ENCODE measurements at places on chromosomes 1 and 21. TPM values are rescaled to one million over a fixed set of nuclear protein-coding genes. Genes with fewer than 3 reads are reported as not detected.

DNA sequence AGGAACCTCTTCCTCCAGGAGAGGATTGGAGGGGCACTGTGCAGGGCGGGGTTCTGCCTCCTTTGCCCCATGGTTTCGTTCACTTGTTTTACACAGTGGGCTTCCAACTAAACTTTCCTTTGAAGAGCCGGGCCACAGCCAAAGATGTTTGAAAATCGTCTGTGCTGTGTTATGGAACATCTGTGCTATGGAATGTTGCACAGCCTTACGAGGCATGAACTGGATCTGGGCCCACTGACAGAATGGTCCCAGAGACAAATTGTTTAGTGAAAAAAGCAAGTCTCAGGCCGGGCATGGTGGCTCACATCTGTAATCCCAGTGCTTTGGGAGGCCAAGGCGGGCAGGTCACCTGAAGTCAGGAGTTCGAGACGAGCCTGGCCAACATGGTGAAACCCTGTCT is 12.6 kb upstream of the MEF2D start:
- no peaks in the 10 kb centered on the region for H3K4me1 ChIP-seq
- no peak overlapping the region for H3K4me3 ChIP-seq
- no peaks in the 10 kb centered on the region for H3K36me3 ChIP-seq
- no peaks in the 10 kb centered on the region for H3K27me3 ChIP-seq
- H3K27ac ChIP-seq, result no peak overlapping the region

DNA sequence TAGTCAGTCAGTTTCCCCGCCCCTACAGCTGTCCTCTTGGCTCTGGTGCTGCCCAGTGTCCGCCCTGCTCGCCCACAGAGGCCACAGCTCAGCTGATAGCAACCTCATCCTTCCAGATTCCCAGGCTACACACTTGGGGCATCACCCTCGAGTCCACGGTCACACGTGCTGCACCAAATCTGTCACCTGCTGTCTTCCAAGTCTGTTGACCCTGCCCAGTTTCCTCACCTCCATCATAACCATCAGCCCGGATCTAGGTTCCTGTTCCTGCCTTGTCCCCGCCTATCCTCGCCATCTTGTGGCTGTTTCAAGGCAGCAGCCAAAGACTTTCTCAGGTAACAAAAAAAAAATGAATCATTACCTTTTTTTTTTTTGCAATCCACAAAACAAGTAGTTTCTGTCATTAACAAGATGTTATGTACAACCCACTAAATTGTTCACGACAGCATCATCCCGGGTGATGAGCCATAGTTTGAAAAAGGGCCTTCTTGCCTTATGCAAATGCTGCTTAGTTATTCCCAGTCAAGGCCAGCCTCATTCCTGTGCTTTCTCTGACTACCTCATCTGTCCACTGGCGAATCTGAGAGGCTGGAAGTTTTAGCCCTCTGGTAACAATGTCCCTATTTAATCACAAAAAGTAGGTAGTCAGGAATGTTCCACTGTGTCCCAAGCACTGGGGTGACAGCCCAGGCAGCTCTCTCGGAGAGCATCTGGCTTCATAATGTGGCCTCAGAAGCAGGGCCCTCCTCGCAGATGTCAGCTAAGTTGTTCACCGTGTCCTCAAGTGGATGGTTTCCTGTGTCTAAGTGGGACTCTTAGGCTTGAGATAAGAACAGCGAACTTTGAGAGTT is 4.9 kb upstream of the MIIP start:
- no peak overlapping the region for H3K4me3 ChIP-seq
- H3K36me3 ChIP-seq, result peaks cover 43% of the 10 kb centered on the region
- no peak overlapping the region for H3K27ac ChIP-seq

DNA sequence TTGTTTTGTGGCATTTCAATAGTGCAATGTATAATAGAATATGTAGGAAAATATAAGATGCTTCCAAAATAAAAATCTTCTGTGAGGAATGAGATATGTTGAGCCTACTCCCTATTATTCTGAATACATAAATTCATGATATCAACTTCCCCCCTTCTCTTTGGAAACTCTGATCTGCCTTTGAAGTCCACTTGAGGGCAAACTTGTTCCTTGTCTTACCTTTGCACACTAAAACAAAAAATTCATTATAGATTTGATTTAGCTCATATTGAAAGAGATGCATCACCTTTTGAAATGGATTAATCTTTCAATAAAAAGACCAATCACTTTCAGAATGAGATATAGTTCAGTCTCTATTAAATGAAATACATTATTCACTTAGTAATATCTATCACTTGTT is 580.7 kb upstream of the ADGRL4 start:
- H3K4me3 ChIP-seq, result no peak overlapping the region
- no peaks in the 10 kb centered on the region for H3K27me3 ChIP-seq
- H3K4me1 ChIP-seq, result no peaks in the 10 kb centered on the region
- no peaks in the 10 kb centered on the region for H3K36me3 ChIP-seq
- H3K27ac ChIP-seq, result no peak overlapping the region

DNA sequence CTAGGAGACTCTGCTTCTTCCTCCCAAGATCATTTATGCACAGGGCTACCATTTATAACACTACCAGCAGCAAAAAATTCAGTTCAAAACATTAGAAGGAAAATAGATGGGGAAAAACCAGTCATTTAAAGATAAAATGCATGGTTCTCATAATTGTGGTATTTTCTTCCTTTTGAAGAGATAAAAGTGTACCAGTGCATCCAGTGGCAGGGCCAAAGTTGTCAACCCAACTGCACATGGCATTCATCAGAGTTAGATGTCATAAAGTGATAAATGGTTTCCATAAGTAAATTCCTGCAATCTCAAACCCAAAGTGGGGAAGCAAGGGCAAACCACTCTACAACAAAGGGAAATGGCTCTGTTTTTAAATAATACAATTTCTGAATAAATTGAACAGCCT is 119.1 kb upstream of the DMRTA2 start:
- H3K27ac ChIP-seq, result no peak overlapping the region
- peaks cover 2% of the 10 kb centered on the region for H3K36me3 ChIP-seq
- no peaks in the 10 kb centered on the region for H3K27me3 ChIP-seq
- no peak overlapping the region for H3K4me3 ChIP-seq
- DNase-seq, result no peak

DNA sequence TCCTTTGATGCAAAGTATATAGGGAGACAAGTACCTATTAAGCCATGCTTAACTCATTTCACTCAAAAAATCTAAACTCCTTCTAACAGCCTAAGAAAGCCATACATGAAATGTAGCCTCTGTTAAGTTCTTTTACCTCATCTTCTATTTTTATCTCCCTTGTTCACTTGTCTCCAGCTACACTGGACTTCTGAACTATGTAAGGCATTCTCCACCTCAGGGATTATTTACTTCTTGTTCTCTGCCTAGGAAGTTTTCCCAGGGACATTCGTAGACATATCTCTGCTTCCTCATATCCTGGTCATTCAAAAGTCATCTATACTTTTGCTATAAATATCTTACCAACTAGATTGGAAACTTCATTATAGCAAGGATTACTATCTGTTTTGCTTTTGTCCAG is 96.9 kb downstream of the COP1 start:
- H3K27me3 ChIP-seq, result no peaks in the 10 kb centered on the region
- peaks cover 4% of the 10 kb centered on the region for H3K36me3 ChIP-seq
- no peak overlapping the region for H3K4me3 ChIP-seq
- no peak for DNase-seq
- no peak overlapping the region for H3K27ac ChIP-seq
- H3K4me1 ChIP-seq, result no peaks in the 10 kb centered on the region

Gene S100A2
- not detected for total RNA-seq

Gene PLEKHA6
- 12.8 TPM for total RNA-seq

Gene IQGAP3
- total RNA-seq, result under 0.01 TPM

Gene CD84
- total RNA-seq, result 8.8 TPM
